ENCODE measurements at places on chromosomes 13 and 19.

DNA sequence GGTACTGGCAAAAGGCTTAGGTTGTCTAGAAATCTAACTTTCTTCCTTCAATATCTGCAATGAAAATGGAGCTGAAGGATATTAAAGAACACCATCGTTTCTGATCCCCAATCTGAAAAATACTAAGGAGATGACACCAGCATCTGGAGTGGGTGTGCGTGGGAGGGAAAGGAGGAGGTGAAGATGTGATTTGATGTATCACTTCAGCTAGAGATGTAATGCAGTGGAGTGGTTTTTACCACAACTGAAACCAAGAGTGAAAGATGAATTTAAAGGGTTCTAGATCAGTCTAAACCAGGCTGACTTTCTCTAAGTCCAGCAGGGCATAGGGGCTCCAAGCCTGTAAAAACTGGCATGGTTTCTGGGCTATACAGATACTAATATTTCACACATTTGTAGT is 148.4 kb downstream of the AKAP11 start:
- no peak for DNase-seq

DNA sequence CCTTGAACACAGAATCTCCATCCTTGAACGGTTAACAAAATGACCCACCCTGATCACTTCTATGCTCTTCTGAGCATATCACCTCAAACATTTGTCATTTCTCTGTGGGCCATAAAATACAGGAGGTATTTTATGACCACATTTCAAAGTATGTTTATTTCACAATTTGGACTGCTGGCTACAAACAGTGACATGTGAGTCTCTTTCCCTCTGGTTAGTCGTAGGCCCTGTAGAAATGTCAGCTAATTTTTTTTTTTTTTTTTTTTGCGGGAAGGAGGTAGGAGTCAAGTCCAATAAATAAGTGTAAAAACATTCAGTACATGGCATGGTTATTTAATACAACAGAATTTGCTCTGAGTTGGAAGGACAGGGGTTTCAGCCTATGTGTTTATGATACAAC is 70.7 kb downstream of the FOXO1 start:
- no peak for DNase-seq

GRCh38 chr13:101010100-101010499 is 335.5 kb upstream of the TMTC4 start:
- DNase-seq, result no peak

DNA sequence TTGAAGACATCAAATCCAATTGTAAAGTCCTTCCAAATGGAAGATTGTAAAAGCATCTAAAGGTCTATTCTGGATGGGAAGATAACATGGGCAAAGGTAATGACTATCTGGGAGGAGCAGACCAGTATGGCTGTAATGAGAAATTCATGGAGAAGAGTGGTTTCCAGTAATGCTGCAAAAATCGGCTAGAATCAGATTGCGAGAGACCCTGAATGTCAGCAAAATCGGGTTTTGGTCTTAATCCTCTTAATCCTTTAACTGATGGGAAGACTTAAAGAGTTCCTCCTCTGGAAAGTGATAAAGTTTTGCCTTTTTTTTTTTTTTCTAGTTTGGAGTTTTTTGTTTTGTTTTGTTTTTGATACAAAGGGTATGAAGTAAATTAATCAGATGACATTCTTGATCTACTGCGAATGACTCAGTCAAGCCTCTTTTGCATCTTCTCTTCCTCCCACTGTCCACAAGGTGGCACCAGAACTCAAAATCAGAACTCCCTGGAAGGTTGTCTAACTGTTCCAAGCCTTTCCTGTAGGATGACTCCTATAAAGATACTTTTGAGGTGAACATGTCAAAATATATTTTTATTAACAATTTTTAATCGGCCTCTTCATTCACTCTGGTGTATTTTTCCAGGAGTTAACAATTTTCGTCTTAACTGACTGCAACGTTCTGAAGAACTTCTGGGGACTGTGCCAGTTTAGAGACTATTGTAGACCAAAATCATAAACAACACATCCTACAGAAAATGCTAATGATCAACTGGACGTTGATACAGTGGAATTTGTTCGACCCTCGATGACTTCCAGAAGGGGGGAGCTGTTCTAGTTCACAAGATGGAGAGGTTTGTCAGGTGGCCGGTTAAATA is 213.3 kb upstream of the MIR17HG start:
- no peak for DNase-seq

GRCh38 chr13:76913898-76914297 is 27.7 kb upstream of the KCTD12 start:
- DNase-seq, result no peak

- no peak for DNase-seq
Observed at GRCh38 chr19:13985771-13986347, 20.3 kb downstream of the RFX1 start.

DNA sequence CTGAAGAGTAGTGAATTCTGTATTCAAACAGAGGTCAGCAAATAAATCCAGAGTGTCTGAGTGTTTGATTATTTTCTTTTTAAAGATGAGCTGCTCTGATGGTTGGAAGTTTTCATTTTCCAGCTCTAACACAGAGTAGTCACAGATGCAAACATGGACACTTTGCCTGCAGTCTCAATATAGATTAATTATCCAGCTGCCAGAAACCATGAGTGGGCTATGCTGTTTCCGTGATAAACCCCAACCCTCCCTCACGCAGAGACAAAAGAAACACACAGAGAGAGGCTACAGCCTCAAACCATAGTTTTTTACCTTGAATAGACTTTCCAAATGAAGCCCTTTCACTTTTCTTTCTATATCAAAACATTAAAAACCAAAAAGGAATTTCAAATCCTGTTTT is 884.7 kb downstream of the DIAPH3 start:
- no peak for DNase-seq

DNA sequence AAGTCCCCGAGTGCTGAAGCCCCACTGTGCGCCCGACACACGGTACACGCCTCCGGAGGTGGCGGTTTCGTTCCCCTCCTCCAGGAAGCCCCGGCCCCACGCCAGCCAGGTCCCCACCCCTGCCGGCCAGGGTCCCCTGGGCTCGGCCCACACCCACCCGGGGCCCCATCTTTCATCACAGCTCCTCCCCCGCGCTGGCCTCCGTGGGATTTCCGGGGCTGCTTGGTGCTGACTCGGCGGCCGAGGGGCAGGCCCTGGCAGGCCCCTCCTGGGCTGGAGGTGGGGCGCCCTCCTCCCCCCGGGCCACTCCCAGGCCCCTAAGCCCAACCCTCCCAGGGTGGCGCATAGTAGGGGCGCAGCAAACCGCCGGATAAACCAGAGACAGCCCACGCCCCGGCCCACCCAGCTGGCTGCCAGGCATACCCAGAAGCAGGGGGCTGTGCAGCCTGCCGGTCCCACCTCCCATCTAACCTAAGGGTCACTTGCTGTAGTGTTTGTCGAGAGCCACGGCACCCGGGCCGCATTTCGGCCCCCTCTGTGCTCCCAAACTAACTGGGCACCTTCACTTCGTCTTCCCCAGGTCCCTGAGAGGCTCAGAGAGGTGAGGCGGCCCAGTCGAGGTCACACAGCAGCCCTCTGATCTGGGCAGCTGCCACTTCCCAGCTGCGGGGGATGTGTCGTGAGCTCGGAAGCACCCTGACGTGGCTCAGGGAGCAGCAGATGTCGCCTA is 6.6 kb downstream of the ZBTB7A start:
- DNase-seq, result peak; percentile 57

- no peak for DNase-seq
Observed at GRCh38 chr13:42751693-42752092, 29.7 kb upstream of the FAM216B start.

DNA sequence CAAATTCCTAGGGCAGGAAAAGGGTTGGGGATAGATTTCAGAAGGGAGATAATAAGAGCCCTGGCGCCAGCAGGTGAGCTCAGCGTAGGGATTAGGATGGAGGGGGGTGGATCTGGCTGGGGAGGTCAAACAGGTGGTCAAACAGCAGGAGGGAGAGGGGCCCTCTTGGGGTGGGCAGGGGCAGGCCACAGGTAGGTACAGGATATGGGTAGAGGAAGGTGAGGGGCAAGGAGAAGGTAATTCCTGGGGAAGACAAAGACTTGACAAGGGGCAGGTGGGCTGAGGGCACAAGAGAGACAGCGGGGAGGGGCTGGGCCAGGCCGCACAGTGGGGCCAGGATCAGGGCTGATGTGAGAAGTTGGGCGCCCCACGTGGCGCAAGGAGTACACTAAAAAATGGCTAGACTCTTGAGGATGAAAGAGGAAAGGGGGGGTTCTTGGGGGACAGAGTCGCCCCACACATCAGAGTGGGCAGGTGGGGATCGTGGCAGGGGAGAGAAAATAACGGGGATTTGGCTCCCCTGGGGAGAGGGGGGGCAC is 713 bp downstream of the KRI1 start:
- DNase-seq, result no peak

GRCh38 chr13:47545201-47546024 is 455.7 kb downstream of the SUCLA2 start:
- no peak for DNase-seq

GRCh38 chr13:108225440-108225839 is 7.2 kb downstream of the ABHD13 start:
- no peak for DNase-seq

DNA sequence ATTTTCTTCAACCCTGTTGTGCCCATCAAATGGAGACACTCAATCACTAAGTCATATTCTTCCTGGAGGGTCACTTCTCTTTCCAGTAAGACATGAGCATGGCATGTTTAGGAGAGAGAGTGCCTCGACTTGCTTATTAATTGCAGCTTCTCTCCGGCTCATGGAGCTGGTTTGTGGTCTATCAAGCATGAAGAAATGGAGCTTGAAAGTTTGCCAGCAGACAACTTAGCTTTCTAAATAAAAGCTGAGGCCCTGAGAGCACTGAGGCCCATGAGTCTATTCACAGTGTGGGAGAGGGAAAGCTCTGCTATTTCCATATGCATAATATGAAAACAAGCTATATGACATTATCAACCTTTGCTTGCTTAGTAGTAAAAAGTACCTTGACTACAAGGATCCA is 378.5 kb downstream of the FGF9 start:
- DNase-seq, result no peak

DNA sequence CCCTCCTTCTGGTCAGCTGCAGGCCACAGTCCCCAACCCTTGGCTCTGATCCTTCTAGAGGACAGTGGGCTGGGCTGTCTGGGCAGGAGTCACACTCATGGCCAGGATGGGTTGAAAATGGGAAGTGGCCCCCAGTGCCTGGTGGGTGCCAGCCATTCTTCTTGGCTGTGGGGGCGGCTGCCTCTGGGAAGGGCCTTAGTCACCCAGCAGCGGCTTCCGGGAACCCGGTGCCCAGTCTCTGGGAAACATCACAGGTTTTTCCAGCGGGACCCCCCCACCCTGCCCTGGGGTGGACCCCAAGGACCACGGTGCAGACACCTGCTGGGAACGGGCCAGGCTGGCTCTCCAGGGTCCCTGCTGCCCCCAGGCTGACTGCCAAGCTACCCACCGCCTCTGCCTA is 27.3 kb upstream of the SLC7A10 start:
- no peak for DNase-seq

- DNase-seq, result no peak
Observed at GRCh38 chr13:106212386-106213010, 323.0 kb downstream of the EFNB2 start.

DNA sequence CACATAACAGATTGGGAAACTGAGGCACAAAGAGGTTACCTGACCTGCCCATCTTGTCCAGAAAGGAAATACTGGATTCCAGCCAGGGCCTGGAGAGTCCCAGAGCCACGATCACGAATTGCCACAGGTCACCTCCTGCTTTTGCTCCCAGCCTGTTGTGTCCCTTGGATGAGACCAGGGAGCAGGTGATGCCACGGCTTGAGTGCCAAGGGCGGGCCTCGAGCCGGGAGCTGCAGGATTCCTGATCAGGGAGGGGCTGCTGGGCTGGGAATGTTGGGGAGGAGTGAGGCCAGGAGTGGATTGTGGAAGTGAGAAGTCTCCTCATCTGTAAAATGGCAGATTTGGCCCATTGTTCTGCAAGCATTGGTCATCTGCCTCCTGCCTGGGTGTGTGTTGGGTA is 29.4 kb downstream of the DNM2 start:
- no peak for DNase-seq

DNA sequence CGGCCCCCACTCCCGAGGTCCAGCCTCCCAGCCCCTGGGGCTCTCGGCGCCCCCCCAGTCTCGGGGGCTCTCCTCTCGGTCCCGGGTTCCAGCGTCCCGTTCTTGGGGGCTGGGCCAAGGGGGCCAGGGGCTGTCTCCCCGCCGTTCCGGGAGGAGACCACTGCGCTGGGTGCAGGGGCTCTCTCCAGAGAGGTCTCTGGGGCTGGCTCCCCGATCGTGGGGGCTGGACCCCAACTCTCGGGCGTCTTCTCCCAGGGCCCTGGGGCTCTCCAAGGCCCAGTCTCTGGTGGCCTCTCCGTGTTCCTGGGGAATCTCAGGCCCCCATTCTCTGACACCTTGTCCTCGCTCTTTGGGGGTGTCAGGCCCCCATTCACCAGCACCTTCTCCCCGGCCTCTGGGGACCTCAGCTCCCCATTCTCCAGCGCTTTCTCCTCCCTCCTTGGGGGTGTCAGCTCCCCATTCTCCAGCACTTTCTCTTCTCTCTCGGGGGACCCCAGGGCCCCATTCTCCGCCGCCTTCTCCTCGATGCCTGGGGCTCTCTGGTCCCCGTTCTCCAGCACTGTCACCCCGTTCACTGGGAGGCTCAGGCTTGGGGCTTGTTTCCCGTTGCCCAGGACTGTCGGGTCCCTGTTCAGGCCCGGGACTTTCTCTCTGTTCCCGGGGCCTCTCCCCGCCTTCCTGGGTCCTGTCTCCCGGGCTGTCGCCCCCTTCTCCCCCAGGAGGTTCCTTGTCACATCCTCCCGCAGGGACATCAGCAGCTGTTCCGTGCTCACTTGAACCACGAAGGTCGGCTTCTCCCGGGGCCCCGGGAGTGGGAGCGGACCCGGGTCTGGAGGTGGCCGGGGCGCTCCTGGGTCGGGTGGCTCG is 13.7 kb downstream of the LMTK3 start:
- DNase-seq, result no peak

- no peak for DNase-seq
Observed at GRCh38 chr13:24217601-24218281, 57.2 kb downstream of the SPATA13 start.

- no peak for DNase-seq
Observed at GRCh38 chr13:65613004-65613403, 1617.1 kb downstream of the PCDH9 start.

DNA sequence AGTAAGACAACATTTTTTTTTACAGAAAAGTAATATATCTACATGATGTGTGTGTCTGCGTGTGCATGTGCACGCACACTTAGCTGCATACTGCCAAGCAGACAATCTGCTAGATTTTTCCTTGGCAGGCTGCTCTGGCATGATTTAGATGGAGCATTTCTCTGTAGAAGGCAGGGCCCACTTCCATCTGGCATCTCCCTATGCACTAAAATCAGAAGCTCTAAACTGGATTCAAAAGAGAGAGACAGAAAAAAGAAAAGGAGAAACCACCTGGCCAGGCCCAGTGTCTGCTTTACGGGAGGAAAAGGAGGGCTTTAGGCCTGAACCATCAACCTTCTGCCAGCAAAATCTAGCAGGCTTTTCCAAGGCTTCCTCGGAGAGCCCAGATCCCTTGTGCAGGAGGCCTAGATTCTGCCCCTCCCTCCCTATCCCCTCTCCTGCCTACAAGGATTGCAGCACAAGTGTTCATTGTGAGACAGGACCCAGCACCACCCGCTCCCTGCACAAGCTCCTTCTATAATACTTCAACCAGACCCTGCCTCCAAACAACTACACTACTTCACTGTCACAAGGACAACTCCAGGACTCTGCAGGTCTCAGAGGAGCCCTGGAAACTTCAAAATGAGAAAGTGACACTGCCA is 99.3 kb downstream of the DOCK9 start:
- DNase-seq, result no peak

GRCh38 chr19:48633148-48634035 is 3.8 kb downstream of the DBP start:
- no peak for DNase-seq

All from stimulated activated CD8-positive, alpha-beta memory T cell treated with anti-CD3 and anti-CD28 coated beads, Interleukin-2, amount 100 ng/mL, for 1 hour (primary cell).